Activated CD4-positive, CD25-positive, alpha-beta regulatory T cell (primary cell): ENCODE measurements at places on chromosomes 3 and 15.

- DNase-seq, result no peak
These were observed 435 bp downstream of the RAB27A start for GRCh38 chr15:55289011-55289745.

GRCh38 chr3:85360742-85361387 is 402.1 kb downstream of the CADM2 start:
- DNase-seq, result no peak

DNA sequence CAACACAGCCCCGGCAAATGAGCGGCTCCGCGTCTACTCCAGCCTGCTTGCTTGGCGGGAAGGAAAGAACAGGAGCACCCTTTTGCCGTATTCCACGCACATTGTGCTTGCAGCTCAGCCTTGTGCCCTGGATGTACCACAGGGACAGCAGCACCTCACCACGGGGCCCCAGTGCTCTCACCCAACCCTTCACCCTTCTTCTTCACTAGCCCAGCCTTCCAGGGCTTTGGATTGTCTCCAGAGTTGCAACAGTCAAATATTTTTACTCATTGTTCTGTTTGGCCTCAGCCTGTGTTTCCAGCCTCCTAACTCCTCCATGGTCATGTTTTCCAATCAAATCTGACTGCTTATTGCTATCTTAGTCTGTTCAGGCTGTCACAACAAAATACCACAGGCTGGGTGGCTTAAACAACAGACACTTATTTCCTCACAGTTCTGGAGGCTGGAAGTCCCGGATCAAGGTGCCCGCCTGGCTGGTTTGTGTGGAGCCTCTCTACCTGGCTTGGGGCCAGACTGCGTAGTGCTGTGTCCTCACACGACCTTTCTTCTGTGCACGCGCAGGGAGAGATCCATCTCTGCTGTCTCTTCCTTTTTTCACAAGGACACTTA is 79.2 kb upstream of the ABHD17C start:
- DNase-seq, result no peak

GRCh38 chr15:30059771-30060170 is 23.0 kb upstream of the GOLGA8J start:
- no peak for DNase-seq

- no peak for DNase-seq
These were observed 83.6 kb upstream of the SPATA12 start for GRCh38 chr3:56976651-56977560.

- no peak for DNase-seq
These were observed 30.9 kb downstream of the PLSCR1 start for GRCh38 chr3:146513386-146514051.

DNA sequence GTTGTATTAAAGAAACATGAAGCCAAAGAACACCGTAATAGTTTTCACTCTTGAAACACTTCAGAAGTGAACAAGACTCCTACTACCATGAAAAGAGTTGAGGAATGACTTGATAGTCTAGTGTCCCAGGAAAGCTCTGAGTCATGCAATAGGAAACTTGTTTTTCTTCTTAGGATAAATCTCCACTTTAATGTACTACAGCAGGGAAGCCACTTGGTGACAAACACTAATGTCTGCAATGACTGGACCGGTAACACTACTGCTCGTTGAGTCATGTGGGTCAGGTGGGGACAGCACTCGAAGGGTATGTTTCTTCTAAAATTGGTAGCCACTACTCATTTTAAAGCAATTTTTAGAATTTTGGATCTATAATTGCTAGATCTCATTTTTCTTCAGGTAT is 291.7 kb upstream of the CNTN3 start:
- DNase-seq, result no peak

DNA sequence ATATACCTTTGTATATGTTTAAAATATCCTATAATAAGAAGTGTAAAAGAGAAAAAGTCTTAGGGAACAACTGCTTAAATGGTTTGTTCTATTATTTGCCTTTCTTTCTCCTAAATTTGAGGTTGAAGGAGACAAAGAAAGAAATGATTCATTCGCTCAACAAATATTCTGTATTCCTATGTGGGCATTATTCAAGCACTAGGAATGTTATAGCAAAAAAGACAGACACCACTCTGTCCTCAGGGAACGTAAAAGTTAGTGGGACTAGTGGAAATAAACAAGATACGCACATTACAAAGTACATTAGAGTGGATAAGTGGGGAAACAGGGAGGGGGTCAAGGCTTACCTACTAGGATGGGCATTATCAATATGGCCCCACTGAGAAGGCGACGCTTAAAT is 332.2 kb downstream of the LPP start:
- no peak for DNase-seq

- DNase-seq, result no peak
These were observed 103.2 kb upstream of the SLCO2A1 start for GRCh38 chr3:134132961-134133360.

DNA sequence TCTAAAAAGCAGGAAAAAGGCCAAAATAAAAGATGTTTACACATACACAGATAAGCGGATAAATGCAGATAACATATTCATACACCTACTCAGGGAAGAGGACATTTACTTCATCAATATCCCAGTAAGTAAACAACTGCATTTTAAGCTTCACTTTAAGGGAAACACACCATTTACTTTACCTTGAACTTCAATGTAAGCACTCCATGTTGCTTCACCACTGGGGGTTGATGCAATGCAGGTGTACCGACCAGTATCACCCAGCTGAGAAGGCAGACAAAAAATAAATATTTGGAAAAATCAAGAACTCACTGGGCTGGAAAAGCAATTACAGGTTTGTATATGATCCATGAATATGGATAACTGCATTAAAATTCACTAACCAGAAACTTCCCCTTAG is 1099.5 kb downstream of the ROBO1 start:
- no peak for DNase-seq

- no peak for DNase-seq
These were observed 115.8 kb downstream of the NEK10 start for GRCh38 chr3:27253391-27253790.
